ENCODE measurements at places on chromosomes 11 and 22. TPM values are rescaled to one million over a fixed set of nuclear protein-coding genes. Genes with fewer than 3 reads are reported as not detected.

HORMAD2 gene
- total RNA-seq, result not detected

DDI1 gene
- not detected for total RNA-seq

SPATA19 gene
- not detected for total RNA-seq

ADSL gene
- 37.4 TPM for total RNA-seq

TPBGL gene
- total RNA-seq, result 0.42 TPM

DNAJB7 gene
- total RNA-seq, result not detected

OR10D3 gene
- total RNA-seq, result not detected

LRRC56 gene
- total RNA-seq, result 0.68 TPM

PARVG gene
- total RNA-seq, result 6.0 TPM

MORC2 gene
- 19.2 TPM for total RNA-seq

SLC6A5 gene
- total RNA-seq, result 0.16 TPM

OR52I1 gene
- not detected for total RNA-seq

SEC14L2 gene
- total RNA-seq, result 2.1 TPM

CASP12 gene
- total RNA-seq, result 0.52 TPM

OR52I2 gene
- not detected for total RNA-seq

CLCF1 gene
- total RNA-seq, result 1.1 TPM

PSMA1 gene
- 123 TPM for total RNA-seq

HPX gene
- total RNA-seq, result 0.38 TPM
